ENCODE measurements at places on chromosomes 12 and 14.

DNA sequence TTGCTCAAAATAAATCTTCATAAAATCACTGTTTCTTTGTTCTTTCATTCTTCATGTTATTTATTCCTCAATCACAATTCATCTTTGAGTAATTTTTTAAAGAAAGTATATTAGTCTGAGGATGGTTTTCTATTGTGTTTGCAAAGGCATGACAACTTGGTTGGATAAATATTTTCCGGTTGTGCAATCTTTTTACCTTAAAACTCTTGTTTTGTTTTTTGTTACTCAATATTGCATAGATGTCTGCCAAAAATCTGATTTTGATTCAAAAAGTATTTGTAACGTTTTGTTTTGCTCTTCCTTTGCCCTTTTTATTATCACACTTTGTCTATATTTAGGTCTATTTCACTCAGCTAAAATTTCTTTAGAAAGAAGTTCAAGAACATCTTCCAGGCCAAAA lies 86.2 kb upstream of the SYT1 start:
- DNase-seq: no peak

DNA sequence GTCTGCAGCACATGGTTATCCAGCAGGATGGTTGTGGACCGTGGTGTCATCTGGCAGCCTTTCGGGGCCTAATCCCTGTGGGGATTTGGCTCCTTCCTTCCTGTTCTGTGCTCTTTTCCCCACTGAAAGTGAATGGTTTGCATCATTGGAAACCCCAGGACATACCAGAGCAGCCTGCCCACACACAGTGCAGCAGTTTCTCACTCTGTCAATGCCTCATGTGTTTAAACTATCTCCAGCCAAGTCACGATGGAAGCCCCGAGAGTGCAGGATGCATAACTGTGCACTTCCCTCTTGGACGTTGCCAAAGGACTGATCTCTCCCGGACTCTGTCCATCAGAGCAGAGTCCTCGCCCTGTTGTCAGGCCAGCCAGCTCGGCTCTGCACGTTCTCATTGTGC lies 29.0 kb upstream of the AMN start:
- DNase-seq: no peak

DNA sequence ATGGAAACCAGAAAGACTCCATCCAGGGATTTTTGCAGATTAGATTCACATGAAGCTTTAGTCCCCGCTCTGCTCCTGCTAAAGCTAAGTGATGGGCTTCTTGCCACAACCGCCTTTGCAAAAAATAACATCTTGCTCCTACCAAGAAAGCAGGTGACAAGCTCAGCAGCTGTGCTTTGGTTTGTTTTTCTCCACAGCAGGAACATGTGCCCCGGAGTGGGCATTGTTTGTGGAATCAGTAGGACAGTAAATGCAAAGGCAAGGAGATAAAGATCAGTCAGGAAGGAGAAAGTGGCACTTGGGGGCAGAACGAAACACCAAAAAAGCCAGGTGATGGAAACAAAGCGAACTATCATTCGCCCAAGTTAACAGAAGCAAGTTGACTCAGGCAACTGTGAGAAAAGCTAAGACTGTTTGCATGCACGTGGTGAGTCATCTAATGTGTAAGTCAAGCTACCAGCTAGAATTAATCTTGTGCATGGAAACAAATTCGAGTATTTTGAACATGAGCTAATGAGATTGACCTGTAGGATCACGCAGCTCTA lies 165.5 kb upstream of the PLXNC1 start:
- DNase-seq: no peak

GRCh38 chr14:33668066-33668465 lies 282.8 kb downstream of the EGLN3 start:
- DNase-seq: no peak

DNA sequence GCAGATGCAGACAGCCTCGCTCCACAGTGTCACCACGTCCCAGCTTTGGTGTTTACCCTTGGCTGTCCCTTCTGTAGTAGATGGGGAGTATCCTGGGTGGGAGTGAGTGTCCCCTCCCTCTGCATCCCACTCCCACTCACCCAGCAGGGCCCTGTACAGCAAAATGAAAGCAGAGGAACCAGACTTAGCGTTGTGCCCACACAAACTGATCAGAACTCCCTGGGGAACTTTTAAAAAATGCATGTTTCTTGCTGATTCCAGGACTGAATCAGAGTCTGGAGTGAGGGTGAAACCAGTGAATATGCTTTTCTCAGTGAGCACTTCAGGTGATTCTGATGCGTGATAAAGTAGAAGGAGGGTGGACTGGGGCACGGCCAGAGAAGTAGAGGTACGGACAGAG lies 2.9 kb downstream of the ACVRL1 start:
- no peak for DNase-seq

- DNase-seq: no peak
Observed at GRCh38 chr12:52380271-52380694, 5.2 kb downstream of the KRT84 start.

GRCh38 chr12:69884386-69884785 lies 59.4 kb downstream of the MYRFL start:
- no peak for DNase-seq

DNA sequence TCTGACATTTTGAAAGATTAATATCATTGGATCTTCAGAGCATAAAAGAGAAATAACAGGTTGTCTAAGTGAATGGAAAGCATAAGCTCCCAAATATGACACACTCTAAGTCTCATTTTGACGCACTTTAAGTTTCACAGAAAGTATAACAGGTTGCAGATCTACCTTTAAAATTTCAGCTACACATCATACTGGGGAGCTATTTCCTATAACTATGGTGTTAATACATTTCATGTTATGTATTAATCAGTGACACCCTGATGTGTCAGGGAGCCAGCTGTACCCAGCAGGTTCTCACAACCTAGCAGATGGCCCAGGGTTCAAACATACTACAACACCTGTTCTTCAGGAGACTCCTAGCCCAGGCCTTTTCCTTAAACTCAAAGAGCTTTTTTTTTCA lies 31.1 kb upstream of the TMX1 start:
- DNase-seq: no peak

- DNase-seq: no peak
Observed at GRCh38 chr12:121787063-121788025, 6.1 kb downstream of the RHOF start.

- no peak for DNase-seq
Observed at GRCh38 chr14:80428171-80428570, 216.9 kb upstream of the DIO2 start.

GRCh38 chr14:94401083-94401482 lies 12.7 kb upstream of the SERPINA1 start:
- no peak for DNase-seq

Data from activated CD8-positive, alpha-beta memory T cell treated with anti-CD3 and anti-CD28 coated beads for 1 hour (primary cell).